ENCODE measurements at places on chromosomes 4 and X.

GRCh38 chrX:154380153-154380552, 1.1 kb downstream of the EMD start:
- no peak for DNase-seq

- no peak for DNase-seq
These were observed 28.0 kb upstream of the RBM41 start for GRCh38 chrX:107146670-107147069.

DNA sequence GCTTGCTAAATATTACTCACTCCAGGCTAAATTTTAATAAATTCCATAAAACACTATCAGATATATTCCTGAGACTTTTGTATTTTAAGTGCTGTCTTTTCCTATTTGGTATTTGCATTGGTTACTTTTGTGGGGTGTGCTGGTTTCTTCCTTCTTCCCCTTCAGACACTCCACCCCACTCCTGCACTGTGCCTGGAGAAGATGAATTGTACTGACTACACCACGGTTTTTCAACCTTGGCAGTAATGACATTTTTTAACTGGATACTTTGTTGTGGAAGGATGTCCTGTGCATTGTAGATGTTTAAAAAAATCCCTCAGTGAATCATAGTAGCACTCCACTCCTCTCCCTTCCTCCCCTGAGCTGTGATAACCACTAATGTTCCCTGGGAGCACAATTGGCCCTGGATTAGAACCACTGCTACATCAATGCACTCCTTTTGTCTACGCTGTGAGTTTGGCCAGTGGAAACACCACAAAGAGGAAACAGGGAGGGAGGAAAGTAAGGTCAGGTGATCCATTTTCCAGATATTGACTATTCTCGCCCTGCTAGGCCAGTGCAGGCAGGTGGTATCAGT, 36.3 kb downstream of the SNCA start:
- no peak for DNase-seq

DNA sequence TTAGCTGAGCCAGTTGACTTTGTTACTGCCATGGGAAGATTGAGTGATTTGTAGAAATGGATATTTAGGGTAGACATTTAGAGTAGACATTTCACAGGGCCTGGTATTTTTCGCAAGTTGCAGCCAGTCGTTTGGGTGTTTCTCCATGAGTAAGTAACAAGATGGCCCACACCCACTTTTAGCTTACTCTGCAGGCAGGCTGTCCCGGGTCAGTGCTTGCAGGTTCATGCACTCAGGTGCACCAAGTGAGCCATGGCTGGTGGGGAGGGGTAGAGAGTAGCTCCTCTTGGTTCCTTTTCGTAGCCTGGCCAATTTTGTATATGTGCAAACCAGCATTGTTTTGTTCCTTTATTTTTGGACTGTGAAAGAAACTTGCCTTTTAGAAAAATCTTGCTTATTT, 145.6 kb downstream of the POLA1 start:
- DNase-seq, result no peak

DNA sequence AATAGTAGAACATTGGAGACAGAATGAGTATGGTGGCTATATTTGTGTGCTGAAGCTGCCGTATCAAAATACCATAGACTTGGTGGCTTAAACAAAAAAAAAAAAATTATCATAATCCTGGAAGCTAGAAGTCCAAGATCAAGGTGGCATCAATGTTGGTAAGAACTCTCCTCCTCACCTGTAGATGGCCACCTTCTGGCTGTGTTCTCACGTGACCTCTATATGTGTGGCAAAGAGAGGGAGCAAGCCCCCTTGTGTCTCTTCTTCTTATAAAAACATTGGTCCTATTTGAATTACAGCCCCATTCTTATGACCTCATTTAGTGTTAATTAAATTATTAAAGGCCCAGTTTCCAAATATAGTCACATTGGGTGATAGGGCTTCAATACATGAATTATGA, 1640.9 kb upstream of the PCDH7 start:
- no peak for DNase-seq

DNA sequence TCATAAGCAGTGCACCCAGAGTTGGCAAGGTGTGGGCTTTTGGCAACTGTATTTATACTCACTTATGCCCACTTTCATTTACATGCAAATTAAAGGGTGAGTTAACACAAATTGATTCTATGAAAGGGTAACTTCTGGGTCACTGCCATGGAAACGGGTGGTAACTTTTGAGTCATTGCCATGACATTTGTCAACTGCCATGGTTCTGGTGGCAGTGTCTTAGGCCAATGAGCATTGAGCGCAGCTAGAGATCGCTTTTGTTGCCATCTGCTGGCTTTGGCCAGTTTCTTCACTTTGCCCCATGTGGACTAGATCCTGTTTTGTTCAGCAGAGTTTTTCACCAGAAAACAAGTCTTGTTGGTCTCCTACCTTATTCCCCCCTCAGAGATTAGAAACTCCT, 170.8 kb upstream of the NUDT6 start:
- DNase-seq, result no peak

DNA sequence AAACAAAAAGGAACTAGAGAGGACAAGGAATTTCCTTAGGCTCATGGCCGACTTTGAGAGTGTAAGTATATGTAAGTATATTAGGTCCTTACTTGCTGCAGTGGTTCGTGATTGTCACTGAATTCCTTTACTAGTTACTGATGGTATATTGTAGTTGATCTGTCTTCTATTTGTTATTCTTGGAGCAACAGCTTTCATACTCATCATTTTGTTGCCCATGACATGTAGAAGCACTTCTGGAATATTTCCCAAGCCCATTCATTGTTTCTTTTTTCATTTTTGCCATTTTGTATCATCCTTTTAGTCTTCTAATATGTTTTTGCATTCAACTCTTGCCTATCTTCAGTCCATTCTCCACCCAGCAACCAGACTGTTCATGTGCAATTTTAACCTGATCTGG, 170.0 kb downstream of the ARHGAP10 start:
- DNase-seq, result no peak
